ENCODE measurements at places on chromosomes 7 and 10.

GRCh38 chr7:23357190-23358093 is 58.3 kb downstream of the MALSU1 start:
- peak; percentile 61 for DNase-seq

GRCh38 chr10:130224228-130224627 is 88.0 kb downstream of the GLRX3 start:
- DNase-seq: no peak

DNA sequence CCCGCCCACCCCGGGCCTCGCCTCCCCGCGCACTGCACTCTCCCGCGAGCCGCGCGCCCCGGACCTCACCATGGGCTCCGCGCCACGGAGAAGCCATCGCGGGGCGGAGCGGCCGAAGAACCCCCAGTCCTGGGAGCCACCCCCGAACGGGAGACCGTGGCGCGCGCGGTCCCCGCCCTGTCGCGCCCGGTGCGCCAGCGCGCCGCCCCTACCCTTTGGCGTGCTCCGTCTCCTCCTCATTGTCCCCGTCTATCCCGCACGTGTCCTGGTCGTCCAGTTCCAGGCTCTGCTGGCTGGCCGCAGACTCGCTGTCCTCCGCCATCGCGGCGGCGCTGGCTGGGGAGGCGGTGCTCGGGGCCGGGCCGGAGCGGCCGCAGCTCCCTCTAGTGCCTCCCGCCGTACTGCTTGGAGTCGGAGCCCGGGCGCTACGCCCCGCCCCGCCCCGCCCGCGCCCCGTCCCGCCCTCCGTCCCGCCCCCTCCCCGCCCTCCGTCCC is at the start of gene NMT2:
Gene NMT2, minus strand, starts transcription at position 403 of the 495 bp plus-strand sequence. Its CDS starts 81 bp downstream, at position 322.
- peak; percentile 89 for DNase-seq

DNA sequence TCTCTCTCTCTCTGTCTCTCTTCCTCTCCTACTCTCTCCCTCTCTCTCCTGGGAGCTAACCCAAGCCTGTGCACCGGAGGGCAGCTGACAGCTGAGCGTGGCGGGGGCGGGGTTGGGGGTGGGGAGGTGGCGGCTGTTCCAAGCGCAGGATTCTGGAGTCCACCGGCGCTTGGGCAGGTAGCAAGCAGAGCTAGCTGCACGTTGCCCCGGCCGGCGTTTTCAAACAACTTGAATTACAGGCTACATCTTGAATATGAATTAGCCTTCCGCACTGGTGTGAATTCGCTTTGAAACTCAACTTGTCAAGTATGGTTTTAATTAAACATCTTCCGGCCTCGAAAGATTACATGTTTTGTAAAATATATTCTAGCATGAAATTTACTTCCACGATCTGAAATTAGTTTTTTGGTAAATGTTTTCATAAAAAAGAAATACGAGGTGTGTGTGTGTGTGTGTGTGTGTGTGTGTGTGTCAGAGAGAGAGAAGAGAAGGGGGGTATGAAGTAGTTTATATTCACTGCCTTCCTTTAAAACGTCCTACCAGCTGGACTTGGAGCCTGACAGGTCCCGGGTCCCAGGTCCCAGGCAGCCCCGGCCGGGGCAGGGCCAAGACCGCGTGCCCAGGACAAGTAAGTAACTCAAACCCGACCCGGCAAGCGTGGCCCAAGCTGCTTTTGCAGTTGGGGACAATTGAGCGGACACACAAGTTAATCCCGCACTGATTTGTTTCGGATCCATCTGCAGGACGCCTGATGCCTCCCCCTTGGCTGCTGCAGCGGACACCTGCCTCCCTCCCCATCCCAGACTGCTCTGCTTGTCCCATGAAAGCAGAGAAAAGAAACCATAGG is 9.0 kb upstream of the DLX6 start:
- DNase-seq: no peak

DNA sequence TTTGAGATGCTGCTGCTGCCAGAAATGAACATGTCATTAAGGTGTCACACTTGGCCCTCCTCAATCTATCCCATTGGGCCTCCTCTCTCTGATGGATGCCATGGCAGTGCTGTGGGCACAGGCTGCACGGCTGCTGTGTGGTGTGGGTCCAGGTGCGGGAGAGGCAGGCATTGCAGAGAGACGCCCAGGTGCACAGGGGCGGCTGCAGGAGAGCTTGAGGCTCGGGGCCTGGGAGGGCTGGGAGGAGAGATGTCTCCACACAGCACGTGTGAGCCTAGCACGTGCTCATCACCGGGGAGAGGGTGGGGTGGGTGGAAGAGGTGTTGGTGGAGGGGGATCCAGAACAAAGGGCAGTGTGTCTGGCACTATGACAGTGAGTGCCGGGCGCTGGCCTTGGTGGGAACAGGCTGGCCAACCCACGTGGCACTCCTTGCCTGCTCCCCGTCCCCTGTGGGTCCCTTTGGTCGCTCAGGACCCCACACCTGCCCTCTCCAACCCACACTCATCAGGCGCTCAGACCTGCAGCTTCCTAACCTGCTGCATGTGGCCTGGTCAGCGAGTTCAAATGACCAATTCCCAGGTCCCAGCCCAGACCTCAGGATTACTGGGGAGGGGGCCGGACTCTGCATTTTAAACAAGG is 39.9 kb upstream of the BNIP3 start:
- DNase-seq: no peak

- DNase-seq: no peak
Measured at GRCh38 chr7:121328508-121329190, at the start of gene WNT16. Gene WNT16, plus strand, starts transcription at chr7:121329000. Its CDS starts 293 bp downstream, at chr7:121329293.

- DNase-seq: no peak
Measured at GRCh38 chr10:16367621-16368292, 69.1 kb upstream of the PTER start.

DNA sequence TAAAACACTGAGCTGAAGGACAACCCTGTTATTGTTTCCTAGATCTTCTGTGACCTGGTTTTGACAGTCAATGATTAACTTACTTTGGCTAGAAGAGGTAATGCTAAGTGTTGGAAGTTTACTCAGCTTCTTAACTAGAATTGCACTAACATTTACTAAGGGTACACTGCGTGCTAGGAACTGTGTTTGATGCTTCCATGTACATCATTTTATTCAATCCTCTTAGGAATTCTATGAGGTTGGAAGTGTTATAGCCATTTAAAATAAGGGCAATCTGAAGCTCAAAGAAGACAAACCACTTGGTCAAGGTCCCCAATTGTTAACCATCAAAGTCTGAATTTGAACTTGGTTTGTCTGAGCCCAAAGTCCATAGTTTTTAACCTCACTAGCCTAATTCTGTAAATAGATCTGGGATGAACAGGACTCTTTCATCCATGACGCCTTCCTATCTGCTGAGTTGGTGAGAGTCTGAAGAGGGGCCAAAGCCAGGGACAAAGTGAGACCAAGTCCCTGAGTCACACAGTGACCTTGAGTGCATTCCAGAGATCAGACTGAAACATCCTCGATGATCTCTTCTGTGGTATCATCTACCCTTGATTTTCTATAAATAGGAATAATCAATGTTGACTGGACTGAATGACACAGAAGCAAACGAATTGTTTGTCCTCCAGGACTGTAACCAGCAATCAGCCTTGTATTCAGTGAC is 29.2 kb upstream of the ZNRF2 start:
- DNase-seq: no peak

- no peak for DNase-seq
Measured at GRCh38 chr10:27457966-27458365, 46.1 kb upstream of the RAB18 start.

DNA sequence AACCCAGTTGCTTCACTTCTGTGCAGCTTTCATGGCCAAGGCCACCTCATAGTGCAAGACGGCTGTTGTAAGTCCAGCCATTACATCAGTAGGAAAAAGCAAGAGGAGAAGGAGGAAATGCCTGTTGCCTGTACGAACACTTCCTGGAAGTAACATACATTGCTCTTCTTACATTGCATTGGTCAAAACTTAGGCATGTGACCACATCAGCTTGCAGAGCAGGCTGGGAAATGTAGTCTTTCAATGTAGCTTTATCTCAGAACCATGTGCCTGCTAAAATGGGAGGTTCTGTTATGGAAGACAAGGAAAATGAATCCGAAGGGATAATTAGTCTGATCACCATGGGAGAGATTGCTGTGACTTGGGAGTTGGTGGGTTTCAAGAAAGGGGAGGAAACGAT is 4.3 kb downstream of the SLC29A3 start:
- no peak for DNase-seq

- DNase-seq: no peak
Measured at GRCh38 chr10:31095677-31096560, 64.3 kb upstream of the ZNF438 start.
